ENCODE measurements at places on chromosomes 6 and 20.

GRCh38 chr6:72401865-72402264, 220.0 kb upstream of the KCNQ5 start:
- DNase-seq = no peak

DNA sequence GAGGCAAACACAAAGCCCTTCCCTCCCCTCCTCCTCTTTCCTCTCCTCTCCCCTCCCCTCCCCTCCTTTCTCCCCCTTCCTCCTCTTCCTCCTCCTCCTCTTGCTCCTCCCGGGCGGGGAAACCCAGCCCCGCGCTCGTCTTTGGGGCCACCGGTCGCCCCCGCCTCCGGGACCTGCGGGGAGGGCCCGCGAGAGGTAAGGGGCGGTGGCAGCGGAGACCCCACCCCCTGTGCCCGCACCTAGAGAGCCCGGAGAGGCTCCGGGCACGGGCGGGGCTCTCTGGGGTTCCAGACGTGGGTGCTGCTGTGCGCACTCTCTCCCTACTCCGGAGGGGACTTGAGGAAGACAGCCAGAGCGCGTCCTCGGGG, at the start of gene RIN2:
RIN2 (plus strand) TSS at position 126 of the 368 bp plus-strand sequence. CDS start 131,344 bp downstream, outside the sequence.
- DNase-seq = peak; percentile 76

DNA sequence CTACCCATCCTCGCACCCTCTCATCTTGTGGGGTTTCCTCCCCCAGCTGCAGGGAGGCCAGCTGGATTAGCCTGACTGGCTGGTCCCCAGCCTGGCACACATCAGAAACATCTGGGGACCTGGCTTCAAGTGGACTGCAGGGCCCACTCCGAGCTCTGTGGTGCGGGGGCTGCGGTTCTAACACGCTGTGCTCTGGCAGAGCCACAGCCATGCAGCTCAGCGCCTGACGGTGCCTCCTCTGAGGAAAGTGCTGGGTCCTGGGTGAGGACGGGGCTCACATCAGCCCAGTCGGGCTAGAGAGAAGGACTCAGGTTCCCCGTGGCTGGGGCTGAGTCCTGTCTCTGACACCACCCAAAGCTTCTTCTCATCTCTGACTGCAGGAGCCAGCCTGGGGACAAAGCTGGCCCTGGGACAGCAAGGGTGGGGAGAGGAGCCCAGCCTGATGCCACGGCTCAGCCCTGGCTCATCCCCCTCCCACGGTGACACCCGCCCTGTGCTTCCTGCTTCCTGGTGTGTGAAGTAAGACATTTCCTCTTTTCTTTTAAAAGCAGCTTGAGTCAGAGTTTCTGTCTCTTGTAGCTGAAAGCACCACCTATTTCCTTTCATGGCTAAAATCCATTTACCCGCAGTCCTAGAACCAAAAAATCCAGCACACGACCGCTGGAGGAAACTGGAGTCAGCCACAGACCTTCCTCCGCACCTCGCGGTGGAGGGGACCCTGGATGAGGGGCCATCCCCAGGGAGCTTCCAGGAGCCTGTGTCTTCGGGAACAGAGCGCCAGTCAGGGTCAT, 127.4 kb upstream of the AFDN start:
- DNase-seq = peak; percentile 31

DNA sequence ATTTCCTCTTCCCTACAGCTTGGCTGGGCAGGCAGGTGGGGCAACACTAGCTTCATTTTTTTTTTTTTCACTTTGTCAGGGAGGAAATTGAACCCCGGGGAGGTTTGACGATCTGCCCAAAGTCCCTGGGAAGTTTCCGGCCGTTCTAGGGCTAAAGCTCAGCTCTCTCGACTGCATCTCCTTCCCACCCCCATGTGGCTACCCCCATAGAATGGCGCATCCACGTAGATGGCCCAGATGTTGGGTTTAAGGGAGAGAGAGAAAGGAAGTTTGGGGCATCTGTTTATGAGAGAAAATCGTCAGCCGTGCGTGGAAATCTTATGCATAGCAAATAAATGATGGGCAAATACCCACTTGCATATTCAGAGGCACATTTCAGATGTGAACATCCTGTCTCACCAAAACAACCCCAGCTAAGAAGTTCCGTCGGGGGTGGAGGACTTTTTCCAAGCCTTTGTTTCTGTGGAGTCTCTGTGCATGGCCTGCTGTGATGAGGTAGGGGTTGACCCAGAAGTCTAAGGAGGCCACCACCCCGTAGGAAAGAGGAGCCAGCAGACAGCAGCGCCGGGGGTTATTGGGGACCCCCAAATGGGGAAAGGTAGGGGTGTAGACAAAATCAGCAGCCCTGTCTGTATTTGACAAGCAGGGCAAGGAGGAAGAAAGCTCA, 40.5 kb upstream of the ZNF831 start:
- DNase-seq = no peak

- DNase-seq = no peak
Observed at GRCh38 chr20:60999250-60999649, 252.8 kb upstream of the CDH4 start.

DNA sequence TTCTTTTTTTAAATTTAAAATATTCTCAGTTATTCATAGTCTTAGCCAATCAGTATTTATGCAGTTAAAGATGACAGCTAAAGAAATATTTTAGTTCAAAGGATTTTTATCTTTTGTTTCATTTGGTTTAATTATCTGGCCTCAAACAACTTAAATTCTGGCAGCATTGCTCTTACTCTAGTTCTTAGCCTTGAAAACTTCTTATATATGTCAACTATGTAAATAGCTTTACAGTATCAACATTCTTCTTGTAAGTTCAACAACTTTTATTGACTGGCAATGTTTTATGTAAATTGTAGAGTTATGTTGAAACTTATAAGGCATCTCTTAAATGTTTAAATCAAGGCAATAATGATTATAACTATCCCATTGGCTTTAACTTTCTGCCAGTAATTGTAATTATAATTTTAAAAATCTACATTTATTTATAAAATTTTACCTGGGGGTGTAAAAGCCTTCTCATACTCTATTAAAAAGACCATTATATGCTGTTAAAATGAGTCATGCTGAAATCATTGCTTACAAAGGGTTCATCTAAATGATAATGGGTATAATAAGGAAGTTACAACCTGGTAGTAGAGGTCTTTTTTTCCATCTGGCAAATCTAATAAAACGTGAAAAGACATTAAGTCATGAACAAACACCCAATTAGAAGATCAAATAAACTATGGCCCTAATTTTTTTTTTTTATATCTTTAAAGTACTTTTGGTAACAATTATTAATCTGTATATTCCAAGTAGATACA, 45.8 kb upstream of the FAM184A start:
- DNase-seq = no peak

Measured in urothelium cell line (cell line).